ENCODE measurements at places on chromosomes 4 and X. TPM values are rescaled to one million over a fixed set of nuclear protein-coding genes. Genes with fewer than 3 reads are reported as not detected.

- peak; percentile 69 for DNase-seq
Observed at GRCh38 chrX:40152173-40152711, 54.5 kb upstream of the BCOR start.

- no peak for DNase-seq
Observed at GRCh38 chr4:68489338-68489737, 42.1 kb downstream of the TMPRSS11E start.

GRCh38 chr4:114474188-114474800 is 124.3 kb upstream of the UGT8 start:
- DNase-seq = no peak

DNA sequence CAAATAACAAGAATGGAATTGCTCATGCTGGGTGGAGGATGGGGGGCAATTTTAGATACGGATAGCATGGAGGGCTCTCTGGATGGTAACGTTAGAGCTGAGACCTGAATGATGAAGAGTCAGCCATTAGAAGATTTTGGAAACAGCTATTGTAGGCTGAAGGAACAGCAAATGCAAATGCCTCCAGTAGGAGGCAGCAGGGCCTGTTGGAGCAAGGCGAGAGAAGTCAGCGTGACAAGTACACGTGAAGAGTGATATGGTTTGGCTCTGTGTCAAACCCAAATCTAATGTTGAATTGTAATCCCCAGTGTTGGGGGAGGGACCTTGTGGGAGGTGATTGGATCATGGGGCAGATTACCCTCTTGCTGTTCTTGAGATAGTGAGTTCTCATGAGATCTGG is 59.3 kb upstream of the SOD3 start:
- DNase-seq = no peak

The TMEM150C gene
- 3.5 TPM for total RNA-seq
